Ecto neural progenitor cell (in vitro differentiated cells): ENCODE measurements at places on chromosomes 3 and 15.
A peak's percentile ranks its signal among the peaks of the same experiment; 100 is the strongest.

DNA sequence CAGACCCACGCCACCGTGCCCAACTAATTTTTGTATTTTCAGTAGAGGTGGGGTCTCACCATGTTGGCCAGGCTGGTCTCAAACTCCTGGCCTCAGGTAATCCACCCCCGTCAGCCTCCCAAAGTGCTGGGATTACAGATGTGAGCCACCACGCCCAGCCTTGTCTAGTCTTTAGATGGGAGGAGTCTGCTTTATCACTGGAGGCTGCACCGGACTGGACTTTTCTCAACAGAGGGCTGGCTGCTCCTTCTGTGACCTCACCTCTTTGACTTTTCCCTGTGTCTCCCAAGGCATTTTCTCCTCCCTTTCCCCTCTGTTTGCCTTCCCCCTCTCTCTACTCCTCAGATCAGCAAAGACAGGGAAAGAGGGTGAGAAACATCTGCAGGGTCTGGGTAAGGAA lies 28.5 kb downstream of the SLCO2A1 start:
- no peak for DNase-seq

GRCh38 chr15:38612159-38612863 lies 47.7 kb upstream of the RASGRP1 start:
- no peak for DNase-seq

DNA sequence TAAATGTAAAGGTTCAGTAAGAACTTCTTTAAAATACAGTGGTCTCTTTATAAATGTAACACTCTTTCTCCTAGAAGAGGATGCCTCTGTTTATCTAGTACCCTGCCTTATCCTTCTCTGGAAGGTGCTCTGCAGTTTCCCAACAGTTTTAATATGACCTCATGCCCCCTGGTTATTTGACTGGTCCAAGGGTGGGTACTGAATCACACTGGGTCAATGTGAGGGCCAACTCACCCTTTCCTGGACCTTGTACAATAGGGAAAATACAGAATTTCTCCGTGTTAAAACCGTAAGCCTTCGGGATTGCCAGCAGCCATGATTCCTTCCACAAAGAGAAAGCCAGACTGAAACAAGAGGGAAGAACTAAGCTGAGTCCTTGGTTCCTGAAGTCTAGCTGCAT lies 9.2 kb downstream of the DCBLD2 start:
- DNase-seq, result no peak

DNA sequence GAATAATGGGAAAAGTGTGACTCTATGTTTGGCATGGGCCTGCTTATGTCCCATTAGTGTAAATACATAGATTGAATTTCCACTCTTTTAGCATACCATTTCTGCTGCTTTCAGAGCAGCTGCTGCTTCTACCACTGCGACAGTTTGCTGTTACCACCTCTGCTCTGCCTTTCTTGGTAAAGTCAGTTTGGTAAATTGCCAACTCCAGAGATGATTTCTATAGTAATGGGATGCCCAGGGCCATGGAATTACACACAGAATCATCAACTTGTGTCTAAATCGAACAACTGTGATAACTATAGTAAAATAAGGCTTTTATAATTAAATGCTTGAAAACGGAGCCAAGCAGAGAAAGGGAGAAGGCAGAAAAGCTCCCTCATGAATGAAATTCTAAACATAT lies 168.4 kb upstream of the VEPH1 start:
- DNase-seq, result no peak

GRCh38 chr3:113057117-113057516 lies 66.3 kb downstream of the GTPBP8 start:
- DNase-seq, result no peak

DNA sequence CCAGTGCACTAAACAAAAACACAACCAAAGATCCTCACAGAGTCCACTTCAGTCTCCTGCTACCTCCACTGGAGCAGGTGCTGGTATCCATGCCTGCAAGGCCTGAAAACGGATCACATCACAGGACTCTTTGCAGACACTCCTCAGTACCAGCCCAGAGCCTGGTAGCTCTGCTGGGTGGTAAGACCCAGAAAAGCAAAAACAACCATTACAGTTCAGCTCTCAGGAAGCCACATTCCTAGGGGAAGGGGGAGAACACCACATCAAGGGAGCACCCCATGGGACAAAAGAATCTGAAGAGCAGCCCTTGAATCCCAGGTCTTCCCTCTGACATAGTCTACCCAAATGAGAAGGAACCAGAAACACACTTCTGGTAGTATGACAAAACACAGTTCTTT lies 52.5 kb upstream of the PFN2 start:
- no peak for DNase-seq

- DNase-seq, result no peak
These were observed 46.5 kb upstream of the SACM1L start for GRCh38 chr3:45642731-45643152.

DNA sequence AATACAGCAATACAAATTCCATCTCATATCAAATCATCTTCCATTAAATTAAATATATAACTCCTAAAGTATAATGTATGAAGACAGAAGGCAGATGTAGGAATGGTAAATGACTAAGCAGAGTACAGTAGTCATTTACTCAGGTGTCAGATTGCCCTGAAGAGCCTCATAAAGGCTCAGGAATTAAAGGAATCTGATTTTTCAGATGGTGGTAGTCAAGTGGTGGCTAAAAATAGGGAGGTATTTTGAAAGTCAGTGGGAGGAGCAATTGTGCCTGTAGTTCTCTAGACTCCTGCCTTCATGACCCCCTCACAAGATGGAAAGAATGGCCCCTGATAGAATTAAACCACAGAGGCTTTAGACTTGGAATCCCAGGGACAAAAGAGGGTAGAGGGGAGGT lies 142.7 kb upstream of the SYNPR start:
- no peak for DNase-seq

GRCh38 chr15:52649686-52650085 lies 29.5 kb downstream of the ATOSA start:
- no peak for DNase-seq

DNA sequence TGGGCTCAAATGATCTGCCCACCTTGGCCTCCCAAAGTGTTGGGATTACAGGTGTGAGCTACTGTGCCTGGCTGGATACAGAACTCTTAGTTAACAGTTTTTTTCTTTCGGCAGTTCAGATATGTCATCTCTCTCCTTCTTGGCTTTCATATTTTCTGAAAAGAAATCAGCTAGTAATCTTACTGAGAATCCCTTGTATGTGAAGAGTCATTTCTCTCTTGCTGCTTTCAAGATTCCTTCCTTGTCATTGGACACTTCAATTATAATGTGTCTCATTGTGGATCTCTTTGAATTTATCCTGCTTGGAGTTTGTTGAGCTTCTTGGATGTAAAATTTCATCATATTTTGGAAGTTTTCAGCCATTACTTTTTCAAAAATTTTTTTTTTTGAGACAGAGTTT lies 17.0 kb downstream of the TRIM69 start:
- no peak for DNase-seq

DNA sequence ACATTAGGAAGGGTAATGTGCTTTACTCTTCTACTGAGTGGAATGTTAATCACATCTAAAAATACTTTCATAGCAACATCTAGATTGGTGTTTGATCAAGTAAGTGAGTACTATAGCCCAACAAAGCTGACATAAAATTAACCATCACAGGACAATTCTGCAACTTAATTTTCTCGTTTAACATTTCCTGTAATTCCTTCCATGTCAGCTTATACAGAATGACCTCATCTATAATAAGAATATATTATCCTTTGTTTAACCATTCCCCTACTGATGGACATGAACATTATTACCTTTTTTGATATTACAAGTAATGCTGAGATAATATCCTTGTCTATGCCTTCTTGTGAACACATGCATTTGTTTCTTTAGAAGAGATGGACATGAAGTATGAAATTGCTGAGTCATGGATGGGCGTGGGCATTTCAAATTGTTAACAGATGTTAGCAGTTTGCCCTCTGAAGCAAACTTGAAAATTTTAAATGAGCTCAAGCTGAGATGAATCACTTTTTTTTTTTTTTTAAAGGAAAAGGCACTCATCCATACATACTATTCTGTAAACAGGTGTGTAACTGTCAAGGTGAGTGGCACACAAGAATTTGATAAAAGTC lies 85.1 kb downstream of the OXNAD1 start:
- DNase-seq, result no peak

DNA sequence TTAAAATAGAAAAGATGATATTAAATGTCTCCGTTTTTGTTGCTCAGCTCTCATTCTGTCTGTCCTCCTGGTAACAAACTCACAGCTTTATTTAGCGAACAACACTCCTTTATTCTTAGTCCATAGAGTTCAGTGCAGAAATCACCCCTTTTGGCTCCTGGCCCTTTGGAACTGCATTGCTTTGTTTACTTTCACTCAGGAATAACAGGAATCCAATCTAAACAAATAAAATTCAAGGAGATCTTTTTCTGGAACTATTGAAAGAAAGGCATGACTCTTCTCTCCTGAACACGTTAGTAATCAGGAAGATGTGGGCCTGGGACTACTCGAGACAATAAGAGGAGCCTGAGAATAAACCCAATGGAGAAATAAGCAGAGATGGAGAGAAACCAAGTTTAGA lies 409.2 kb downstream of the DIPK2A start:
- no peak for DNase-seq

- no peak for DNase-seq
These were observed 163.0 kb downstream of the TBC1D5 start for GRCh38 chr3:17579289-17580031.

DNA sequence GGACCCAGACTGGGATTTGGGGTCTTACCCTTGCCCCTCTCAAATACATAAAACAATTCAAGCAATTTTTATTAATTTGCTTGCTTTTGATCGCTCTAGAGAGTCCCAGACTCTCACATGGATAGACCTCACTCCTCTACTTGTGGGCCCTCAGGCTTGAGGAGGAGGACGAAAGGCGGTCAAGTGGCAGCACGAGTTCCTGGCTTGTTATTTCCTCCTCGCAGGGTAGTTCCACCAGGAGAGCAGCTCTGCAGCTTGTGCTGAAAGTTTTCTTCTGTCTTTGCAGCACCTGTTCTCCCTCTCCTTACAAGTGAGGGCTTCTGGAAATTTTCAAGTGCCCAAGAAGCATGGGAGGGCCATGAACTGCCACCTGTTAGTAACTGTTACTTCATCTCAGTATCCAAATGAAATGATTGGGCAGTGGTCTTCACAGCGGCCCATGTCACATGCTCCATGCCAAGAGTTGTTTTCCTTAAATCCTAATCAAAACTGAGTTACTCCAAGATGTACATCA lies 22.7 kb downstream of the ABI3BP start:
- DNase-seq, result no peak

DNA sequence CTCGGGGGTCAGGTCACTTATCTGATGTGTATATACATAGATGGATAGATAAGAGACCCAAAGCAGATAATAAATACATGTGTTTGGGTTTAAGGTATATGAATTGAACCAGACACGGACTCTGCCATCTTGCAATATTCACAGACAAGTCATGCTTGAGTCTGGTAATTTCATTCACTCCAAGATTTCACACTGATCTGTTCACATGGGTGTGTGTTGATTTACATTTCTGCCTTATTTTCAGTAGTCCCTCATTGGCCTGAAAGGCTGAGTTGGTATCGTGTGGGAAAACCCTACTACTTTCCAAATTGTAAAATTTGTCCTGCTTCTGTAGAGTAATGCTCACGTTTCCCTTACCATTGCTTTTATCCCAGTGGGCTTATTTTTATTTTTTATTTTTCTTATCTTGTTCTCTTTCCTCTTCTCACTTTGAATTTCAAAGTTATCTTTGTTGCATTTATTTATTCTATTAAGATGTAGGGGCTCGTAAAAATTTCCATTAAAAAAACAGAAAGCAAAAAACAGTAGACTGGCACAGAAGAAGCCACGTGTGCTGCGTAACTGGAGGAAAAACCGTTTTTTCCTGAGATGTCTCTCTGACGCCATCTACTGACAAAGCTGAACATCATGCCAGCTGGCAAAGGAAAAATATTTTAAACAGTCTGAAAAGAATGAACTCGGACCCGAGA lies 10.8 kb upstream of the MFSD1 start:
- DNase-seq, result no peak

- DNase-seq, result no peak
These were observed 12.1 kb downstream of the NR2C2 start for GRCh38 chr3:14959359-14959943.

- DNase-seq, result no peak
These were observed 23.3 kb downstream of the TGFBR2 start for GRCh38 chr3:30629746-30630145.

- no peak for DNase-seq
These were observed 44.8 kb upstream of the CCDC174 start for GRCh38 chr3:14606669-14607339.

DNA sequence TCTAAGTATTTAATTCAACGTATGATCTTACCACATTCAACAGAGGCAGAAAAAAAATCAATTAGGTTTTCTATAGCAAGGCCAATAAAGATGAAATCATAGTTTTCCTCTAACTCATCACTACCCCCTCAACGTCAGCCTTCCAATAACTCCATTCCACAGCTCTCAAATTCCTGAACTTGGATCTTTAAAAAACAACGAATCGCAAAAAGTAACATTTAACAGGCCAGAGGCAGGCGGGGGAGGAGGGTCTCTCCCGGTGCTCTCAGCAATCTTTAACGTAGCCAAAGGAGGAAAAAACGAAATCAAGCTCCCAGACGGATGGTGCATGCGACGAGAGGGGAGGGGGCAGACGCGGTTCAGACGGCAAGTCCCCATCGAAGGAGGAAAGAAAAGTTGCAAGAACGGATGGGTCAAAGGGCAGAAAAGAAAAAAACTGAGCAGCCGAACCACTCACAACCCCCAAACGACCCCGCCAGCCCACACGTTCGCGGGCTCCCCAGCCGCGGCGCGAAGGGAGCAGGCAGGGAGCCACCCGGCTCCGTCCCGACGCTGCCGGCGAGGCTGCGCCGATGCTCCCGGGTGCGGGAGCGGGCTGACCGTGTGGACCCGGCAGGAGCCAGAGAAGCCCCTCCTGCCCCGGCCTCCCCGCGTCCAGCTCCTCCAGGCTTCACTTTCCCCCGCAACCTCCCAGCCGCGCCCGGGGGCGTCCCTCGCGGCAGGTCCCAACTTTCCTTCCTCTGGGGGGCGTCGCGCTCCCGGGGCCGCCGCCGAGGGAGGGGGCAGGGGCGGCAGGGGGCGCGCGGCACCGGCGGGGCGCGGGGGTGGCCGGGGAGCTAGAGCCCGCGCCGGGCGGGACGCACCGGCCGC lies 703 bp downstream of the PEAK1 start:
- DNase-seq, result peak; percentile 78

- no peak for DNase-seq
These were observed 32.5 kb downstream of the BOC start for GRCh38 chr3:113243846-113244245.

GRCh38 chr3:53713626-53714025 lies 132.6 kb downstream of the CHDH start:
- DNase-seq, result no peak

- DNase-seq, result no peak
These were observed 843.9 kb downstream of the TUSC7 start for GRCh38 chr3:117553461-117553860.

GRCh38 chr3:24487325-24488262 lies 7.1 kb downstream of the THRB start:
- DNase-seq, result no peak

- DNase-seq, result no peak
These were observed 40.3 kb downstream of the HGD start for GRCh38 chr3:120641696-120642246.

DNA sequence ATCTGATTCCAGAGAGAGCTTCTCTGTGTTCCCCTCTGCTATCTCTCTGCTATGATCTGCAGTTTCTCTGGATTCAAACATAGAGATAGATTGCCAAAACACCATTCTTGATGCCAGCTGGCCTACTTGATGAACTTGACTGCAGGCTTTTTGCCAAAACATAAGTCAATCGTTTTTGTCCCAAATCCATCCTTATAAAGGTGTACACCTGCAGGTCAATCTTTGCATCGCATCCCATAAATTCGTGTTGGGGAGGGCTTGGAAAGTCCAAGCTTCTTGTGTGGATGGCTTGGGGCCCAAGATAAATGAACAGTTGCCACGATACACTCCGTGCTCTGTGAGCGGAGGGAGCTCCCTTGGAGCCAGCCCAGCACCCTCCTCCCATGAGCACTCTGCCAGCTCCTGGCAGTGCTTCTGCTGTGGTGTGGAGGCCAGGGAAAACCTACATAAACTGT lies 2.7 kb downstream of the CERS3 start:
- DNase-seq, result no peak
